Neural crest cell (in vitro differentiated cells): ENCODE measurements at places on chromosomes 2 and 18. TPM values are rescaled to one million over a fixed set of nuclear protein-coding genes. Genes with fewer than 3 reads are reported as not detected.

NGEF gene
- 0.96 and 1.5 TPM in 2 replicates for total RNA-seq

FOXI3 gene
- 0.12 TPM in 1 of 2 replicates, not detected in the other for total RNA-seq

CCDC178 gene
- 0.42 and 0.82 TPM in 2 replicates for total RNA-seq

PCARE gene
- total RNA-seq = not detected in 2 replicates

AP1S3 gene
- total RNA-seq = 4.1 and 5.0 TPM in 2 replicates

CYS1 gene
- not detected in 2 replicates for total RNA-seq

ACKR3 gene
- total RNA-seq = 24.5 and 26.2 TPM in 2 replicates
